ENCODE measurements at places on chromosomes 3 and 15. TPM values are rescaled to one million over a fixed set of nuclear protein-coding genes. Genes with fewer than 3 reads are reported as not detected.

GRCh38 chr3:105518806-105519418 lies 152.2 kb downstream of the ALCAM start:
- DNase-seq = no peak

GRCh38 chr3:46565607-46566039 lies 479 bp downstream of the LRRC2 start:
- DNase-seq = no peak

DNA sequence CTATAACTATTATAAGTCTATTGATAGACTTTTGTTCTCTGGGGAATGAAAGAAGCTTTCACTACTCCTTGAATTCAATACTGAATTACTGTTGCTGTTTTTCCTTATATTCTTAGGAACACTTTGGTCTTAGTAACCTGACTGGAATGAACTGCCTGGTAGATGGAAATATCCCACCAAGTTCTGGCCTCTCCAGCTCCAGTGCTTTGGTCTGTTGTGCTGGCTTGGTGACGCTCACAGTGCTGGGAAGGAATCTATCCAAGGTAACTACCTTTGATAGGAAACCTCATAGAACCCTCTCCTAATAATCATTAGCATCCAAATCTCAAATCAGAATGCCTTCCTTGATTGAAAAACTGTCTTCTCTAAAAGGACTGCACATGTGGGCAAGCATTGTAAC lies 69.1 kb downstream of the GALK2 start:
- DNase-seq = no peak

DNA sequence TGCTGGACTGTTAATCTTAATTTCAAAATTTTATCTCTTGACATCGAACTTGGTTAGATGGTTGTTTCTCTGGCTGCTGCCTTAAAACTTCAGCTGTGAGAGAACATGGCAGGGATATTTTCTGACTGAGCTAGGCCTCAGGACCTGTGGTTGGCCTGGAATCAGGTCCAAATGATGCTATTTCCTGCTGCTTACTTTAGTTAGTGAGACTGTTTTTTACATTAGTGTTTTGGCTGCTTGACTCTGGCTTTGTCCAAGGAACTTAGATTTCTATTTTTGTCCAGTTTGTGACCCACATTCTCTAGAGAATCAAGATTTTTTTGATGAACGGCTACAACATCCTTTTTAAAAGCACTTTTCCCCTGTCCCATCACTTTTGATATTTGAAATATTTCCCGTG lies 497.9 kb upstream of the SGO1 start:
- DNase-seq = no peak

GRCh38 chr15:96947296-96948229 lies 617.1 kb downstream of the NR2F2 start:
- DNase-seq = no peak

The POLQ gene
- 12.2 TPM for total RNA-seq

DNA sequence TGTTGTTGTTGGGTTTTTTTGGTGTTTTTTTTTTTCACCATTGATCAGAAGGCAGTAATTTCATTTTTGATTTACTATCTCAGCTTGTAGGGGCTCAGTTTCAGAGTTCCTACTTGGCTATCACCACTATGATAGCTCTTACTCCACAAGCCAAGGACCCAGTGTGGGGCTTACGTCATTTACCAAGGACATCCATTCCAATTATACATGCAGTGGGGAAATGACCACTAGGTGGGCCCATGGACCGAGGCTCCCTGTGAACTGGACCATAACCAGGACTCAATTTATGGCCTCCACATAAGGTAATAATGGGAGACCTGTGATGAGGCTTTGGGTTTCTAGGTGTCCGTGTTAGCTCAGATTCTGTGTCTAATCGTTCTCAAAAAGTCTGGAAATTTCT lies 67.5 kb upstream of the CACNA1D start:
- DNase-seq = no peak

The B4GALT4 gene
- total RNA-seq = 23.9 TPM

- no peak for DNase-seq
Measured at GRCh38 chr15:28944696-28945300, 59.0 kb downstream of the APBA2 start.

DNA sequence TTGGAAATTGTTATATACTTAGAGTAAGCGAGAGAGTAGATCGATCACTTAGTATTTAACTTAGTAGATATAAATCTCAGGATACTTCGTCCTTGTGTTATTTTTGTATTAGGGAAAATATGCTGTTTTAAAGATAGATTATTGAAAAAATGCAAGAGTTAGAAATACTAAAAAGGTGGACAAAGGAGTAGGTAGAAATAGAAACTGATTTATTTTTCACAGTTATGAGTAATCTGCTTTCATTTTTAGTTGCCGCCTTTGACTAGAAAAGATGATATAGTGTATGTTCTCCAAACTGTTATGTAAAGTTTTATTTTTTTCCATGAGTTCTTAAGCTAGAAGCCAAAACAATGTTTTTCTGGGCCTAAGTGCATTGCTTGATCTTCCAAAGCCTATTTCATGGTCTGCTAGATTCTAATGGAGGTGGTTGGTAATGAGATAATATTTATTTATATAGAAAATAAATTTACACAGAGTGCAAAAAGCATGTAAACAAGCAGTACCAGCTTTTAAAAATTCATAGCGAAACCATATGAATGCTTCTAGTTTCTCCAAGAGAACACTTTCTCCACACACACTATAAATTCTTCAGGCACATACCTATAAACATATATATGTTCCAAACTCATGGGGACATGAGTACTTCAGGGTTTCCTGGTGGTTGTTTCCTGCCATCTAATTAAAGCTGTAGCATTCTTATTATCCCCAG lies 61.1 kb downstream of the DIPK2A start:
- DNase-seq = no peak

- no peak for DNase-seq
Measured at GRCh38 chr3:189058071-189058470, 113.7 kb upstream of the TPRG1 start.

The CATSPER2 gene
- 5.1 TPM for total RNA-seq

- no peak for DNase-seq
Measured at GRCh38 chr15:66298803-66299251, 5.5 kb downstream of the DIS3L start.

DNA sequence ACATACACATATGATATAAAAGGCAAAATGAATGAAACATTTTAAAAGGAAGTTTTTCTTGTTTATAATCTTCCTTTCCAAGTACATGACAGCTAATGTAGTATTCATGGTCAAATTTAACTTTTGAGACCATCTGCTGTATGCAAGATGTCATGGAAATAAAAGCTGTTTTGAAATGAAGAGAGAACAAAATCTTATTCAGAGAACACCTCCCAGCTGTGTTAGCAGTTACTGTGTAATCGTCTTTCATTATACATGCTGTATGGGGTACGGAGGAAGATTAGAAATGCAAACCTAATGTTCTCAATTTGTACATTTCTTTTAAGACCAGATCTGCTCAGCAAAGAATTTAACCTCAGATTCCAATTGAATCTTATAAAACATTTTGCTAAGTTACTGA lies 1182.3 kb downstream of the OTOL1 start:
- DNase-seq = no peak

The EOGT gene
- 4.5 TPM for total RNA-seq

GRCh38 chr3:55629432-55629831 lies 142.3 kb upstream of the WNT5A start:
- DNase-seq = no peak

The ABHD5 gene
- 13.2 TPM for total RNA-seq

GRCh38 chr3:148601766-148602685 lies 95.7 kb upstream of the AGTR1 start:
- DNase-seq = no peak

DNA sequence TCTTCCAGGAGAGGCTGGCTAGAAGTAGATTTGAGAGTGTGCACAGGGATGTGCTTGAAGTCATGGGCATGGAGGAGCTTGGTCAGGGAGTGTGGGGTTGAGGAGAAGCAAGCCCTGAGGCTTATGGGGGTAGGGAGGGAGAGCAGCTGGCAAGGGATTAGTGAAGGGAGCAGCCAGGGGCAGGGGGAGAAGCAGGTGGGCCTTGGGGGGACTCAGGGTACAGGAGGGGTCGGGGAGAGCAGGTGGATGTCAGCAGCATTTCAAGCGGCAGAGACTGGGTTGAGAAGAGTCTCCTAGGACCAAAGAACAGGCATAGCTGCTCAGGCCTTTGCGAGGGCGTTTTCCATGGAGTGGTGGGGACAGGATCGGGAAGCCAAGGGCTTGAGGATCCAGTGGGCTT lies 3.4 kb upstream of the LMAN1L start:
- DNase-seq = no peak

GRCh38 chr15:89829616-89830440 lies 15.2 kb upstream of the ANPEP start:
- no peak for DNase-seq

DNA sequence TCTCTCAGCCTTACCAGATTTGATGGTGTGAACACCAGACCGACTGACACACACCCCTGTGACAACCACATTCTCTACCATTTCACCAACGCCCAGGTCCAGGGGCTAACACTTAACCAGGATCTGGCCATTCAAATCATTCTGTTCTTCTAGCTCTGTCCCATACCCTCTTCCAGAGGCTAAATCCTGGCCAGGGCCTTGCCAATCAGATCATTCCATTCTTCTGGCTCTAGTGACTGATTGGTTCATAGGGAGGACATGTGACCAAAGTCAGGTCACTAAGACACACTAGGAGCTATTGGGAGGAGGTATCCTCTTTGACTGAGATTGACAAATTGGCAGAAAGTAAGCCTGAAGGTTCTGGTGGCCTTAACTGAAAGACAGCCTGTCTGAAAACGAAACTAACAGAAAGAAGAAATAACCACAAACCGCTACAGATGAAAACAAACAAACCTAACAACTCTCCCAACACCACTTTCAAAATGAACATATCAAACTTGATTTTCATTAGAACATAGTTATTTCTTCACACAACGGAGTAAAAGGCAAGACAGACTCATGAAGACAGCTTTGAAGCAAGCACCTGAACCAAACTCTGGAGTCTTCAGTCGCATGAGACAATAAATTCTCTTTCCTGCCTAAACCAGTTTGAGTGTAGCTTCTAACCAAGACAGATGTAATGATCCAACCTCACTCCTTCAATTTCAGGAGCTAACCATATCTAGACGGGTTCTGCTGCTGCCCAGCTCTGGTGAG lies 68.5 kb downstream of the TRANK1 start:
- DNase-seq = no peak

GRCh38 chr3:147343926-147344325 lies 62.4 kb downstream of the ZIC4 start:
- no peak for DNase-seq

DNA sequence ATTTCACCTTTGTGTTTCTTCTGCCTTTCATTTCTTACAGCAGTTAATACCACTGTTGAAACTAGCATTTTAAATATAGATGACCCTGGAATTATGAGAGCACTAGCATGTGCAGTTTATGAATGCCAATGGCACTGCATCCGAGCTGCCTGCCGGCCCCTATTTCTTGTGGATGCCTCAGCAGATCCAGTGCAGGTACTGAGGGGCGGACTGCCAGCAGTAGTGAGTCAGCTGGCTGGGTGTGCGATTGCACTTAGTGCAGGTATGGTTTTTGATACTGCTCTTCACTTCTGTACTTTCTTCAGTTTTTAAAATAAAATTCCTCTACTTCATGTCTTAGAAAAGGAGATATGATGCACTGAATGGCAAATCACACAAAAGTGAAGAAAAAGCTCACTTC lies 453.0 kb downstream of the DIPK2A start:
- no peak for DNase-seq

DNA sequence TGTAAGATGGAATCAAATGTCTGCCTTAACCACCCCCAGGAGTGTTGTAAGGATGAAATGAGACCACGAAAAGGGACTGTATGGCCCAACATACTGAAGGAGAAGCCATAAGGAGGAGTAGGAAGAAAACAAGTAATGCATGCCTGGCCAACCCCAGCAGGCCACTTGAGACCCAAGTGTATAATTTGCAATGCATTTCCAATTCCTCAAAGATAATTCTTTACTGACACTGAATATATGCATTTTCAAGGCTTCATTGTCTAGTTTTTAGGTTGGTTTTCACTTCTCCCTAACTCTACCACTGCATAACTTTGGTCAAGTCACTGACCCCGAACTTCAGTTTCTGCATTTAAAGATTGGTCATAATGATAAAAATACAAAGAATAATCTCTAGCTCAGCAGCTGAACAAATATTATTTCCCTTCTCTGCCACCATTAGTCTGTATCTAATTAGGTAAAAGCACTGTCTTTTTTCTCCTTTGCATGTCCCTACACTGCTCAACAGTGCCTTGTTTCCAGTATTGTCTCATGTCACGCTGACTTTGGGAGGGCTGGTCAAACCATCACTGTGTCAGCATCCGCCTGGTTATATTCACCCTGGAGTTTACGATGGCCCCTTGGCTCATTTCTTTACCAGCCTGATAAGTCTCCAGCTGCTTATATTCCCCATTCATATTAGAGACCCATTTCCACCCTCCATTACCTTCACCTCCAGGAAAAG lies 378.6 kb downstream of the NTRK3 start:
- no peak for DNase-seq

GRCh38 chr3:56851966-56852884 lies 50.5 kb upstream of the ARHGEF3 start:
- no peak for DNase-seq

- DNase-seq = no peak
Measured at GRCh38 chr15:93252780-93253179, 163.8 kb upstream of the RGMA start.

DNA sequence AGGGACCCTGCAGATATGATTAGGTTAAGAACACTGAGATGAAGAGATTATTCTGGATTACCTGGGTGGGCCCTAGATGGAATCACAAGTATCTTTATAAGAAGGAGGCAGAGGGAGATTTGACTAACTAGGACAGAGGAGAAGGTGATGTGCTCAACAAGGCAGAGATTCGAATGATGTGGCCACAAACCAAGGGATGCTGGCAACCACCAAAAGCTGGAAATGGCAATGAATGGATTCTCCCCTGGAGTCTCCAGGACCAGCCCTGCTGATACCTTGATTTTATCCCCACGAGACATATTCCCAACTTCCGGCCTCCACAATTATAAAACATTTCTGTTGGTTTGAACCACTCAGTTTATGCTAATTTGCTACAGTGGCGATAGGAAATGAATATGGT lies 42.9 kb downstream of the RGMA start:
- DNase-seq = no peak

DNA sequence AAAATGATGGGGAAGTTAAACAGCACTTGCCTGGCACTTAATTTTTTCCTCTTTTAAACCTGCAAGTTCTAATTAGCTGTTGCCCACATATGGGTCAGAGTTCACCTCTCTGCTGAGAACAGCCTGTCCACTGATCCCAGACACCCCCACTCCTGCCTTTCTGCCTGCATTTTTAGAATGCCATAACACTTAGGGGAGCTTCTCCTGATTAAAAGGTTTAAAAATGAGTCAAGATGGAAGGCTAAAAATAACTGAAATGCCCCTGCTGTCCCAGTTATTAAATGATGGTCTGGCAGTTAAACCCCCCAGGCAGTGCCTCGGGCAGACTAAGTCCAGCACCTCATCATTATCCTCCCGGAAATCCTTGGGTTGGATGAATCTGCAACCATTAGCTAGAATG lies 913.6 kb upstream of the ARPP21 start:
- DNase-seq = no peak
